ENCODE measurements at places on chromosomes 3 and 15. TPM values are rescaled to one million over a fixed set of nuclear protein-coding genes. Genes with fewer than 3 reads are reported as not detected.

Gene ZFYVE19
- 22.7 TPM for total RNA-seq

Gene PHLDB2
- 1.2 TPM for total RNA-seq

Gene GPR160
- 8.2 TPM for total RNA-seq

Gene MIX23
- total RNA-seq = 168 TPM

Gene MYO5C
- total RNA-seq = 1.3 TPM

Gene AHSG
- not detected for total RNA-seq

Gene SMAD3
- 22.3 TPM for total RNA-seq

- H3K27ac ChIP-seq = no peak overlapping the region
- H3K4me1 ChIP-seq = no peaks in the 10 kb centered on the region
- peaks cover 5% of the 10 kb centered on the region for H3K27me3 ChIP-seq
- no peak overlapping the region for H3K4me3 ChIP-seq
These were observed 265.4 kb upstream of the ARHGEF26 start for GRCh38 chr3:153855772-153856171.

DNA sequence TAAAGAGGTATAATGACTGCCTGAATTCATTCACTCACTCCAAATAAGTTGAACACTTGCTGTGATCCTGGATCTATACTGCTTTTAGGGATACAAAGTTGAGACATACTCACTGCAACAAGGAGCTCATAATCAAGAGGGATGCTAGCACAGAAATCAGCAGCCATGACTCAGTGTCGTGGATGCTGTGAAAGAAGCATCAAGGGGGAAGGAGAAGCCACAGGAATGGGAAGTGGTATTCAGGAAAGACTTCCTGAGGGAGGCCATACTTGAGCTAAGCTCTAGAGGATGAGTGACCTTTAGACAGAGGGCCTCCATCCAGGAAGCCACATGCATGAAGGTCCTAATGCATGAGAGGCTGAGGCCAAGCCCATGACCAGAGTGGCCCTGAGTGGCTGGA is 245.7 kb upstream of the RORA start:
- H3K36me3 ChIP-seq = no peaks in the 10 kb centered on the region
- no peaks in the 10 kb centered on the region for H3K4me1 ChIP-seq
- no peak overlapping the region for H3K4me3 ChIP-seq

DNA sequence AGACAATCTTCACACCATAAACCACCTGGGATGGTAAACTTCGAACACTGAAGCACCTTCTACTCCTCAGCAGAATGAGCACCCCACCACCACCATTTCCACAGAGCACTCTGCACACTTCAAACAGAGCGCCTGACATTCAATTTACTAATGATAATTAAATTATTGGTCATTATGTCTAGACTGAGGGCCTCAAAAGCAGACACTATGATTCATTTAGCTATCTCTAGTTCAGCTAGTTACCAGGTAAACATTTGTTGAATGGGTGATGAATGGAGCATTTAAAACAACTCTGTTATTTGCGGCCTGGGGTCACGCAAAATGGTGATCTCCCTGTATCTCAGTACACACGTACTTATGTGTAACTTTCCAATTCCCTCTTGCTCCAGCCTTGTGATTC is 40.9 kb downstream of the ACAP2 start:
- H3K36me3 ChIP-seq = peaks cover 18% of the 10 kb centered on the region
- H3K27ac ChIP-seq = no peak overlapping the region
- peaks cover 53% of the 10 kb centered on the region for H3K4me1 ChIP-seq
- no peaks in the 10 kb centered on the region for H3K27me3 ChIP-seq
- no peak for DNase-seq

- DNase-seq = no peak
- H3K4me1 ChIP-seq = no peaks in the 10 kb centered on the region
- H3K4me3 ChIP-seq = no peak overlapping the region
- no peak overlapping the region for H3K27ac ChIP-seq
These were observed 35.9 kb downstream of the CCK start for GRCh38 chr3:42229942-42230688.

- no peak overlapping the region for H3K27ac ChIP-seq
- no peak for DNase-seq
- H3K4me3 ChIP-seq = no peak overlapping the region
- peaks cover 20% of the 10 kb centered on the region for H3K4me1 ChIP-seq
- peaks cover 19% of the 10 kb centered on the region for H3K27me3 ChIP-seq
These were observed 542.7 kb upstream of the MDFIC2 start for GRCh38 chr3:70855149-70855548.

DNA sequence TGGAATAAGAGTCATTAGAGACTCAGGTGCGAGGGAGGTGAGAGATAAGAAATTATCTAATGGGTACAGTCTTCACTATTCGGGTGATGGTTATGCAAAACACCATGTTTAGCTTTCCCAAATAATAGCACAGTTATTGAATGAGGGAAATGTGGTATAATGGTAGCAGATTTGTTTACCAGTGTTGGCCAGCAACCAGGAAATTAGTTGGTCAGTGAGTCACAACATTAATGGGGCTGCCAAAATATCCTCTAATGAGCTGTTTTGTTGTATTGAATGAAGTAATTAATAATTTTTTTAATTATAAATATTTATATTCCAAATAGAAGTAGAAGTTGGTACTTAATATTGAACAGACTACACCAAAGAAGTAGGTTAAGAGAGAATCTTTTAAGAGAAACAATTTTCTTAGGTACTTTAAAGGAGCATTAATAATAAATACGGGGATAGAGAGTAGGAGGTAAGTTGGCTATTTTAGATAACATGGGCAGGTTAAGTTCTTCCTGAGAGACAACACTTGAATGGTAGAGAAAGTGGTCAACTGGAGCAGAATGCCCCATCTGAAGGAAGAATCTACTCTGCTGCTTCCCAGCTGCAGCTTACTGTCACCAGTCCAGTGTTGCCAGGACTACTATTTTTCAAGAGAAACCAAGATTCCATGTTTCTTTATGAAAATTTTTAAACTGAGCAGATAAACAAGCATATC is 218.8 kb downstream of the UBE2E2 start:
- H3K4me3 ChIP-seq = no peak overlapping the region
- no peaks in the 10 kb centered on the region for H3K27me3 ChIP-seq
- H3K27ac ChIP-seq = no peak overlapping the region
- H3K36me3 ChIP-seq = no peaks in the 10 kb centered on the region

DNA sequence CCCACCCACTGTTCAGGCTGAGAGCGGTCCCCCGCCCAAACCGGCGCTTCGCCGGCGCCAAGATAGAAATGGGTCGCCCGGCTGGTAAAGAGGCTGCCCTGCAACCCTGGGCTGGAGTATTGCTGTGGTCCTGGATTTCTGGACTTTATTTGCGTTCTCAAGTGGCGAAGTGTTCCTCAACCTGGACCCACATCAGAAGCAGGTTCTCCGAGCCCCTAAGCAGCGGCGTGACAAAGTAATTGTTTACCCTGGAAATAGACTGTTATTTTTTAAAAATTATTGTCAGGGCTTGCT is 481 bp upstream of the DYNC1LI1 start:
- peaks cover 4% of the 10 kb centered on the region for H3K36me3 ChIP-seq
- DNase-seq = no peak
- peak overlapping the region; percentile 90 for H3K27ac ChIP-seq
- no peaks in the 10 kb centered on the region for H3K27me3 ChIP-seq
- H3K4me3 ChIP-seq = peak overlapping the region; percentile 93

- no peak overlapping the region for H3K27ac ChIP-seq
- peaks cover 7% of the 10 kb centered on the region for H3K4me1 ChIP-seq
- no peak overlapping the region for H3K4me3 ChIP-seq
- no peaks in the 10 kb centered on the region for H3K36me3 ChIP-seq
These were observed 4.3 kb upstream of the MTFMT start for GRCh38 chr15:65033659-65034269.

GRCh38 chr15:43390723-43391122 is 19.8 kb downstream of the TUBGCP4 start:
- H3K36me3 ChIP-seq = peaks cover 43% of the 10 kb centered on the region
- DNase-seq = no peak
- H3K27me3 ChIP-seq = no peaks in the 10 kb centered on the region
- H3K4me1 ChIP-seq = no peaks in the 10 kb centered on the region
- H3K27ac ChIP-seq = no peak overlapping the region

- H3K27me3 ChIP-seq = no peaks in the 10 kb centered on the region
- H3K4me3 ChIP-seq = no peak overlapping the region
- H3K36me3 ChIP-seq = peaks cover 37% of the 10 kb centered on the region
- no peak for DNase-seq
- peaks cover 4% of the 10 kb centered on the region for H3K4me1 ChIP-seq
- no peak overlapping the region for H3K27ac ChIP-seq
These were observed 193.3 kb downstream of the ZBTB20 start for GRCh38 chr3:114953800-114954199.

GRCh38 chr15:40100123-40100946 is 8.3 kb downstream of the BMF start:
- peaks cover 76% of the 10 kb centered on the region for H3K4me1 ChIP-seq
- DNase-seq = no peak
- H3K36me3 ChIP-seq = no peaks in the 10 kb centered on the region
- no peak overlapping the region for H3K4me3 ChIP-seq
- peaks cover 3% of the 10 kb centered on the region for H3K27me3 ChIP-seq
- H3K27ac ChIP-seq = peak overlapping the region; percentile 57

- no peak for DNase-seq
- no peaks in the 10 kb centered on the region for H3K36me3 ChIP-seq
- H3K4me3 ChIP-seq = no peak overlapping the region
- H3K4me1 ChIP-seq = no peaks in the 10 kb centered on the region
- H3K27me3 ChIP-seq = no peaks in the 10 kb centered on the region
These were observed 29.1 kb upstream of the SCG3 start for GRCh38 chr15:51652084-51652668.

GRCh38 chr3:72999951-73000350 is 3.3 kb downstream of the PPP4R2 start:
- no peaks in the 10 kb centered on the region for H3K27me3 ChIP-seq
- H3K4me3 ChIP-seq = peak overlapping the region; percentile 88
- peaks cover 61% of the 10 kb centered on the region for H3K4me1 ChIP-seq
- H3K36me3 ChIP-seq = peaks cover 60% of the 10 kb centered on the region
- peak overlapping the region; percentile 86 for H3K27ac ChIP-seq

GRCh38 chr3:13301286-13301987 is 118.7 kb downstream of the NUP210 start:
- no peak overlapping the region for H3K4me3 ChIP-seq
- peak; percentile 42 for DNase-seq
- peaks cover 8% of the 10 kb centered on the region for H3K4me1 ChIP-seq
- H3K36me3 ChIP-seq = no peaks in the 10 kb centered on the region

- H3K27ac ChIP-seq = no peak overlapping the region
- H3K36me3 ChIP-seq = no peaks in the 10 kb centered on the region
- H3K4me3 ChIP-seq = no peak overlapping the region
- no peaks in the 10 kb centered on the region for H3K4me1 ChIP-seq
These were observed 500.1 kb downstream of the PYDC2 start for GRCh38 chr3:191961022-191961421.

GRCh38 chr3:152811974-152812760 is 22.8 kb upstream of the P2RY1 start:
- no peak overlapping the region for H3K27ac ChIP-seq
- H3K4me1 ChIP-seq = no peaks in the 10 kb centered on the region
- no peak overlapping the region for H3K4me3 ChIP-seq
- H3K27me3 ChIP-seq = peaks cover 3% of the 10 kb centered on the region
- no peaks in the 10 kb centered on the region for H3K36me3 ChIP-seq
- no peak for DNase-seq
